ENCODE measurements at places on chromosomes 12 and 14. TPM values are rescaled to one million over a fixed set of nuclear protein-coding genes. Genes with fewer than 3 reads are reported as not detected.

Gene APOF
- not detected for total RNA-seq

Gene RPS6KA5
- 1.1 TPM for total RNA-seq

Gene KIF5A
- total RNA-seq, result 1.0 TPM

Gene CHGA
- 20.6 TPM for total RNA-seq

Gene TEX52
- total RNA-seq, result not detected

Gene TMPRSS12
- not detected for total RNA-seq

Gene KCNC2
- not detected for total RNA-seq

Gene SYNE3
- 0.63 TPM for total RNA-seq

Gene OVCH1
- total RNA-seq, result not detected

Gene RND1
- 3.0 TPM for total RNA-seq

Gene PPP1CC
- 251 TPM for total RNA-seq

Gene ADCY6
- 7.1 TPM for total RNA-seq

Gene JPH4
- 1.4 TPM for total RNA-seq

Gene CPNE6
- total RNA-seq, result 0.04 TPM

Gene SOAT2
- total RNA-seq, result not detected

Gene KRT86
- total RNA-seq, result not detected

Gene CCDC177
- total RNA-seq, result 0.17 TPM

Gene MFAP5
- not detected for total RNA-seq

Gene RFLNA
- total RNA-seq, result 3.7 TPM

Gene RIPK3
- total RNA-seq, result not detected

Gene RTL1
- total RNA-seq, result not detected

Gene SLC2A14
- total RNA-seq, result 1.7 TPM

Gene WNT1
- not detected for total RNA-seq

Gene GYS2
- total RNA-seq, result not detected

Gene ENDOU
- total RNA-seq, result not detected

Gene TAS2R46
- total RNA-seq, result 0.87 TPM

Gene GARIN6
- total RNA-seq, result not detected

Gene RPS6KL1
- 5.4 TPM for total RNA-seq

Gene KRT79
- not detected for total RNA-seq

Gene TTC9
- 12.1 TPM for total RNA-seq

Gene SYT1
- 11.7 TPM for total RNA-seq

Gene DPF3
- 0.55 TPM for total RNA-seq

Data from H7 (cell line).